ENCODE measurements at places on chromosomes 2 and 18.

GRCh38 chr2:212841460-212841859, 302.9 kb upstream of the ERBB4 start:
- no peak for DNase-seq

DNA sequence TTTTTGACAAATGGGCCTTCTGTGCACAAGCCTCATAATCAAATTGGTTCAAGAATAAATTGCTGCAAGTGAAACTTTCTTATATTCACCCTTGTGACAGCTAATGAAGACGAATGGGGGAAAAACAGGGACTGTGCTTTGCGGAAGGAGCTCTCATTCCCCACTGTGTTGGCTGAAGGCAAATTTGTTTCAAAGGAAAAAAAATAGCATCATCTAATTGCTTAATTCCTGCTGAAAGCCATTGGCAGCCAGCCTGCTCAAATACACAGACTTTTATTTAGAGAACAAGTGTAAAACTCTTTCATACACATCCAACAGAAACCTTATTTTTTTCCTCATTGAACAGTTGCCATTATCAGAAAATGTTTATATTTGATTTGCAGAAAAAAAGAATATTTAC, 172.3 kb downstream of the ARL6IP6 start:
- no peak for DNase-seq

DNA sequence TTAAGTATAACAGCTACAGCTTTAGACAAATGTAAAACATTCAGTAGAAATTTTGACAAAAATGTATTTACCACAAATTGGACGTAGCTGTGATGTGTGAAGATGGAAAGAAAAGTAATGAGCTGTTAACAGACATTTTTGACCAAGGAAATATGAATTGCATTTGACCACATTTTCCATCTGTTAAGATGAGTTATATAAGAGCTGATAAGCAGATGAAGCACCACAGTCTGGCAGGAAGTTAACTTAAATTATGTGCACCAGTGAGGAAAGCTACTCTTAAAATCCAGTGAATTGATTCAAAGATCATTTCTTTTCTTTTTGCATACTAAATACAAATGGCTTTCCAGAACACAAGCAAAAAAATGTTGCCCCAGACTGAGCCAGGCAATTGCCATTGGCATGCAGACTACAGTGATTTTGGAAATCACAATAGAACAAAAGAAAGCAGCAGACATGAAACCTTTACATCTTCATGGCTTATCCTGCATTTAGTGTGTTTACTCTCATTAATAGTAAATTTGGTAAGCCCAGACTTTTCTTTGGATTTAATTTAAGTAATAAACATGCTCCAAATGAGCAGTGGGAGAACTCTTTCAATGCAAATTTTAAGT, 493.7 kb downstream of the TMX3 start:
- no peak for DNase-seq

GRCh38 chr2:155633887-155634570, 698.5 kb downstream of the NR4A2 start:
- no peak for DNase-seq

DNA sequence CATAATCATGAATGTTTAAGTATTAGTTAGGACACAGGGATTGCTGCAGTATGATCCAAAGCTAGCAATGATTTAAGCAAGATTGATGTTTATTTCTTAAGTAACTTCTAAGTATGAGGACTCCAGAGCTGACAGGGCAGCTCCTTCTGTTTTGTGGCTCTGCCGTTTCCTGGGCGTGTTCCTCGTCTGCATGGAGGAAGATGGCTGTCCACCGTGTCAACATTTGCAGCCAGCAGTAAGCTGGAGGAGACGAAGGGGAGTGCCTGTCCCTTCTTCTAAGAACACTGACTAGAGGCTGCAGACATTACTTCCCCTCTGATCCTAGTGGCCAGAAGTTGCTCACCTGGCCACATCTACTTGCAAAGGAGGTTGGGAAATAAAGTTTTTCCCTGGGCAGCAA, 144.1 kb downstream of the MYO1B start:
- no peak for DNase-seq

- DNase-seq: no peak
These were observed 23.4 kb upstream of the CHRNA1 start for GRCh38 chr2:174787487-174788205.

DNA sequence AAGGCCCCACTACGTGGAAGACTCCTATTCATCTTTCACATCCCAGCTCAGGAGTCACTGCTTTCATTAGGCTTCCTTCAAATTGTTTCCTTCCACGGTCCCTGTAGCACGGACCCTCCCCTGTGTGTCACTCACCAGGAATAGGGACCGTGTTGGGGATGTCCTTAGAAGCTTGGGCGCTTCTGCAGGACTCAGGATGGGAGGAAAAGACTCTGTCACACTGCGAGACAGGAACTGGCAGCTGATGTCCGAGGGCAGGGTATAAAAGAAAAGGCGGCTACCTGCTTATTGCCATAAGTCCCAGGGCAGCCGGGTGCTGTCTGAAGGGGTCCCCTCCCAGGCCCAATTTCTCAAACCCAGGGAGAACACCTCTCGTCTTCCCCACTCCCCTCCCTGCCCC, 79.1 kb downstream of the BCL2L11 start:
- no peak for DNase-seq

DNA sequence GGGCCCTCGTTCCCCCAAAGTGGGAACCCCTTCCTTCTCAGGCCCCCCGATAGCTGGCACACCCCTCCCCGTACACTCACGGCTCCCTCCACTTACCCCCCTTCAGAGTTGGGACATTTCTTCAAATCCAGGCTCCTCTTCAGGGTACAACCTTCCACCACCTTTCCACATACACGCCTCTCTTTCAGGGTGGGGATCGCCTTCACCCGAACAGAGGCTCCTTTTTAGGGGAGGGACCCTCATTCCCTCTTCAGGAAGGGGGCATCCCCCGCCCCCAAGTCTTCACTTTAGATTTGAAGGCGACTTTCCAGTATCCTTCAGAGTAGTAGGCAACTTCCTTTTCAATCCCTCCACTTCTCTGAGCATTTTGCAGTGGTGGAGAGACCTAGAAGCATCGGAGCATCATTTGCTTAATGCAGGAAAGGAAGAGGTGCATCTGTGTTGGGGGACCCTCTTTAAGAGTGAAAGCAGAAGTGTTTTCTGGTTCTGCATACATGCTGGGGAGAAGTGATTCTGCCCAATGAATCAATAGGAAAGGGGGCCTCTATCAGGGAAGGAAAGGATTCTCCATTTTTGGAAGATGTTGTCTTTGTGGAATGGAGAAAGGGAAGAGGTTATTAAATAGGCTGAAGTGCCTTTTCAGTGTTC, 845 bp downstream of the EML4 start:
- DNase-seq: peak; percentile 55

- no peak for DNase-seq
These were observed 664.4 kb downstream of the NYAP2 start for GRCh38 chr2:226063704-226064440.

- DNase-seq: no peak
These were observed 225.4 kb downstream of the LRRTM4 start for GRCh38 chr2:77296791-77297190.

GRCh38 chr2:105518897-105519296, 120.0 kb upstream of the FHL2 start:
- DNase-seq: no peak

- no peak for DNase-seq
These were observed 8.3 kb downstream of the ZNF385B start for GRCh38 chr2:179853108-179853507.

- DNase-seq: no peak
These were observed 152.4 kb upstream of the CAVIN2 start for GRCh38 chr2:191999101-191999841.

DNA sequence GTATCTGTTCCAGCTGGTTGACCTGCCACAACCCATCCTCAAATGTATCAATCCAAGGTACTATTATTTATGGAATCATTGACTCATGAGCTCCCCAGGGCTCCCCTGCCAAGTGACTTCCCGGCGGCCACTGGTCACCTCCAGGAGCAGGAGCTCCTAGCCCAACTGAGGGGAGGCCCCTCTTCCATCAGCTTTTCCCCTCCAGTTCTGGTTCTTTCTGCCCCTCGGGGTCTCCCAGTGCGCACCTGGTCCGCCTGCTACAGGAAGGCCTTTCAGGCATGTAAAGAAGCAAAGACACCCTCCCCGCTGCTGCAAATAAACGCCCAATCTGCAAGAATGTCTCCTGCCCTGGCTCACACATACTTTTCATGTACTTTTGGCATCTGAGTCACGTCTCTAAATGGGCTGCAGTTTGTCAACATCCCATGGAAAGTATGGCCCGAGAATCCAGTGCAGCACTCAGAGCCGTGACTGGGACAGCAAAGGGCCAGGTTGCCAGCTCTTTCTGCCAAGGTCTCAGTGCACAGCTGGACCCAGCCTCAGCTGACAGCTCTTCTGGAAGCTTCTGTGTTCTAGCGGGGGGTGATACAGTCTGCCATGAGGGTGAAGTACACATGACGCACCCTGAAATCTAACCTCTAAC, 41.4 kb downstream of the KLHL29 start:
- DNase-seq: no peak

DNA sequence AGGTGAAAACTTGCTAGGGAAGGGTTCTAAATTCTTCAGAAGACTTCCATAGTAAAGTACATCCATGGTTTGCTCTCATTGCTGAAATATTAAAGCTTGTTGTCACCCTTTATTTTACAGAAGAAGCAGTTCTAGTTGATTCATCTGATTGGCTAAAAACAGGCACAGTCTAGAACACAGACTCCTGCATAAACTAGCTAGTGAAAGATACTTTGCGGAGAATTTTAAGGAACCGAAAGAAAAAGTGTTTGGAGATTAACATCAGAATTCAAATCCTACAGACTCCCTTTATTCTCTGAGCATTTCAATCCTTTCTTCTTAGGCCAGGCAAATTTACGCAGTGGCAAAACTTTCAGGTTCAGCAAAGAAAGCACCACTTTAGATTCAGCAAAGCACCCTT, 1076.5 kb upstream of the ZEB2 start:
- DNase-seq: no peak

DNA sequence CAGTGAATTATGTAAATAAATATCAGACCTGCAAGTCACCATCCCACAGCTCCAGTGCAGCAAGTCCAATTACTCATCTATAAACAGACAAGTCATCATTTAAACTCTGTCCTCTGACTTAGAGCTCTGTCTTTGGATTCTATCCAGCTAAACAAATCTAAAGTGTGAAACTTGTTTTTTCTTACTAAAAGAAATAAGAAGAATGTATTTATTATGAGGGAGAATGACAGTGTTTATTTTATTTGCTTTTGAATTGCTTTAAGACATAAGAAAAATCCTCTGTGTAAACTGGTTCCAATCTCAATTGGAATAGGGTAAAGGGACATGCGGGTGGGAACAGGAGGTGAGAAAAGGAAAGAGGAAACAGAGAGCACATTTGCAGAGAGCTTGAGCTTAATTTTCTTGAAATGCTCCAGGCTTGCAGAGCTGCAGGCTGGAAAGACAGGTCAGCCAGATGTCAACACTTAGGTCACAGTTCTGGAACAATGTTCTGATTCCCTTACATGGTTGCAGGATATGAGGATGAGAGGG, 355.8 kb downstream of the MEIS1 start:
- DNase-seq: no peak

DNA sequence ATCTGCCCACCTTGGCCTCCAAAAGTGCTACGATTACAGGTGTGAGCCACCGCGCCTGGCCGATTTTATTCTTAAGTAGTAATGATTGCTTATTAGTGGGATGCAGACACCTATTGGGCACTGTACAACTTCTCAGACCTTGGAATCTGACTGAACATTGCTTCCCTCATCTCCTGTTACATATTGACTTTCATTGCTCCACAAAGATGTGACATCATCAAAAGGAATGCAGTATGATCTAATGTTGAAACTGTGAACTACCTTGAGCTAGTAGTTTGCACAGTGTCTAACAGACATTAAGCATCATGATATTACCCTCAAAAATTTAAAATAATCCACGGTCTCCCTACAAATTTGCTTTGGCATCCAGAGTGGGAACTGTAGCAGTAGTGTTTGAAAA, 109.8 kb upstream of the SIX2 start:
- DNase-seq: no peak

GRCh38 chr18:48845174-48845573, 105.6 kb downstream of the SMAD7 start:
- no peak for DNase-seq

GRCh38 chr2:240728827-240729226, 37.2 kb downstream of the AQP12A start:
- no peak for DNase-seq

DNA sequence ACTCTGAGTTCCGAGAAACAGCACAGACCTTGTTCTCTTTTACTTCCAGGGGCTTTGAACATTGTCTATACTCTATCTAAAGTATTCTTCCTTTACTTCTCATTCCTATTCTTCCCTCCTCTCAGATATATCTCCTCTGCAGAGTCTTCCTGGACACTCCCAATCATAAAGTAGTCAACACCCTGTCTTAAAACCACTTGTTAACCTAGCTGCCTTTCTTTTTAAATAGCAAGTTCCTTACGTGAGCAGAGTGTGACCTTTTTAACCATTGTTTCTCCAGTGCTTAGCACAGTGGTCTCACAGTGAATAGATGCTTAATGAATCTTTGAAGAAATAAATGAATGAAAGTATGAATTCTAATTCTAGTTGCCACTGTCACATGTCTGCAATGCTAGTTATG, 47.4 kb downstream of the PTRHD1 start:
- DNase-seq: no peak

DNA sequence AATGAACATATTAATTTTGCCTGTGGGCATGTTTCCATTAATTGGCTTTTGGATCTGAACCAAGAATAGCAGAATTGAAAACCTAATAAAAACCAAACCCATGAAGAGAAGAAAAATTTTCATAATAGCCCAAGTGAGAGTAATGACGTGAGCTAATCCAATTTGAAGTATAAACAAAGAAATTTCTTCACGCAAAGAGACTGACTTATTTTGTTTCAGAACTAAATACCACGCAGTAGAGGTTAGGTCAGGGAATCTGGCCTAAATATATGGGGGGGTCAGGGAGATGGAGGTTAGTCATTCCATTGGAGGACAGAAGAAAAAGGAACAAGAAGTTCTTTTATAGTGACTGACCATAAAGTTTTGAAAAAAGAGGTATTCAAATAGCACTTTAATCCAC, 94.1 kb upstream of the CYP1B1 start:
- DNase-seq: no peak

GRCh38 chr2:96249654-96250053, 16.1 kb downstream of the TMEM127 start:
- DNase-seq: peak; percentile 2

- no peak for DNase-seq
These were observed 633 bp downstream of the KIAA1328 start for GRCh38 chr18:36829362-36830157.

GRCh38 chr18:11108947-11109346, 40.4 kb downstream of the PIEZO2 start:
- no peak for DNase-seq
